ENCODE measurements at places on chromosomes 1 and 21.

DNA sequence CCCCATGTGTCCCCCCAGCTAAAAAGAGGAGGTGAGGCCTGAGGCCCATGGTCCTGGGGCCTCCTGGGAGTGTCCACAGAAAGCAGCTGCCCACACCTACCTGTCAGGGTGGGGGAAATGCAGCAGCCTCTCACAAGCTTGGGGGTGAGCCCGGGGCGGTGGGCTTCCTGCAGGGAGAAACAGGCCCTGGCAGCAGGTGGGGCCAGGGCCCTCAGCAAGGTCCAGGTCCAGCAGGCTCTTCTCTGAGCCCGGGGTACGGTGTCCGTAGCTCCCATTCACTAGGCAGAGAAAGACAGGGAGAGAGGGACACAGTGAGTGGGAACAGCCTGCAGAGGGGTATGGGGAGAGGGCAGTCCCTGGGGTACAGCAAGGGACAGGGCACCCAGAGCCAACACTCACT, 139.0 kb downstream of the GLIS1 start:
- no peak for DNase-seq

DNA sequence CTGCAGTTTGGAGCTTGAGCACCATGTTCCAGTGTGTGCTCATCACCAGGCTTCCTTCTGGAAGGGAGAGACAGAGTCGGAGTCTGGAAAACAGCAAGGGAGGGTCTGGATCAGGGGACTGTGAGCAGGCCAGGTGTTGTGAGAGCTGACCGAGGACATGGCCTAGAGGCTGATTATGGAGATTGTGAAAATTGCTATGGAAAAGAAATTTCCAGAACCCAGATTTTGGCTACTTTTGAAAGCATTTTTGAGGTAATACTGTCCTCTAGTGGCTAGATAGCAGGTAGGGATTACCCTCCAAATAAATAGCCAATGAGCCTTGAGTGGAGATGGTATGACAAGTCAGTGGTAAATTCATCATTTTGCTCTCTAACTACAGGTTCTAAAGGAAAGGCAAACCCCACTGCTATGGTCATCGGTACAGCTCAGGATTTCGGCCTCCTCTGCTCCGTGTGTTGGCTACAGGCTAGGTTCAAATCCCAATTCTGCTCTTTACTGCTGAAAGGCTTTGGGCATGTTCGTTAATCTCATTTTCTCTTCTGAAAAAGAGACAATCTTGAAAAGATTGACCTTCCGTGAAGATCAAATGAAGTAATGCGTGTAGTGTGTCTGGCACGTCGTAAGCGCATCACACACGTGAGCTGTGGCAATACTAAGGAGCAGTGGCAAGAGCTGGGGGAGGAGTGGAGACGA, 1.0 kb upstream of the HAO2 start:
- no peak for DNase-seq

DNA sequence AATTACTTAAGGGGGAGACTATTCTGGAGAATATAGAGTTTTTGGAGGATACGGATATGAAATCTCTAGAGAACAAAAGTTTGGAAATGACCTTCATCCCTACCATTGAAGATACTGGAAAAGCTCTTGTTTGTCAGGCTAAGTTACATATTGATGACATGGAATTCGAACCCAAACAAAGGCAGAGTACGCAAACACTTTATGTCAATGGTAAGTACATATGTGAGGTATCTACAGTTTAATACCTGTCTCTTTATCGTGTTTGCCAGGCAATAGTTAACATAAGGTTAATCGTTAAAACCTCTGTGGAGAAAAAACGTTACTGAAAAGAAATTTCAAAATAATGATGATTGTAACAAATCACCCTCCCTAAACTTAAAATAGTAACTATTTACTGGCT, 11.8 kb downstream of the VCAM1 start:
- DNase-seq, result no peak

GRCh38 chr1:212109728-212110127, 74.2 kb downstream of the DTL start:
- DNase-seq, result no peak

DNA sequence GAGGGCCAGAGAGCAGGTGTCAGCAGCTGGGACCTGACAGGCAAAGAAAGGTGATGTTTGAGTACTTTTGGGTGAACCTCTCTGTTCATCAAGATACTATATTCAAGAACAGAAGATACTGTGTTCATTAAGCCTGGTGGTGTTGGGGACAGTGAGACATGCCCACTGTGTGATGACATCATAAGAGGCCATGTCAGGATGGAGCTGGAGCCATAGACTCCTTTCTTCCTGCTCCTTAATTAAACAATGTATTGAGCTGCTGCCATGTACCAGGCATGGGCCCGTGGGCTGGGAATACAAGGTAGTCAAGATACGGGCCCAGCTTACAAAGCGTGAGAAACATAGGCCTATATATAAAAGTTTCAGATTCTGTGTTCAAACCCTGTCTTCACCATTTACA, 435.4 kb downstream of the RPS6KC1 start:
- DNase-seq, result no peak

- DNase-seq, result no peak
Observed at GRCh38 chr1:109901141-109901523, 9.5 kb upstream of the CSF1 start.

DNA sequence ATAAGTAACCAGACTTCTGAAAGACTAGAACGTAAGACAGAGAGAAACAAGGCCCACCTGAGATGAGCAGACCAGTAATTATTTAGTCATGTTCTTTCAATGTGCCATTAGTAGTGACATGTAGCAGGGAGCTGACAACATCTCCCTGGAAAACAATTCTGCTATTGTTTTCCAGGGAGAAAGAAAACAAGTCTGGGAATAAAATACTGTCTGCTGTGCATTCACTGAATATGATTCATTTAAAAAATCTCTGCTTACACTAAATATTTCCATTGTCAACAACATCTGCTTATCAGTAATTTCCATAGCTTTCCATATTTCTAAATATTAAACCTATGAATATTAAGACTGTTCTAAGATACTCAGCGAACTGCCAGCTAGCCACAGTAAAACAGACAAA, 80.0 kb downstream of the VCAM1 start:
- DNase-seq, result no peak

- no peak for DNase-seq
Observed at GRCh38 chr1:178953538-178954324, 72.0 kb upstream of the FAM20B start.
